ENCODE measurements at places on chromosomes 6 and 20. TPM values are rescaled to one million over a fixed set of nuclear protein-coding genes. Genes with fewer than 3 reads are reported as not detected.

GRCh38 chr6:168783720-168784119, 342.7 kb downstream of the SMOC2 start:
- no peak overlapping the region for H3K4me3 ChIP-seq
- no peak for DNase-seq
- no peaks in the 10 kb centered on the region for H3K4me1 ChIP-seq
- H3K27me3 ChIP-seq, result no peaks in the 10 kb centered on the region

DNA sequence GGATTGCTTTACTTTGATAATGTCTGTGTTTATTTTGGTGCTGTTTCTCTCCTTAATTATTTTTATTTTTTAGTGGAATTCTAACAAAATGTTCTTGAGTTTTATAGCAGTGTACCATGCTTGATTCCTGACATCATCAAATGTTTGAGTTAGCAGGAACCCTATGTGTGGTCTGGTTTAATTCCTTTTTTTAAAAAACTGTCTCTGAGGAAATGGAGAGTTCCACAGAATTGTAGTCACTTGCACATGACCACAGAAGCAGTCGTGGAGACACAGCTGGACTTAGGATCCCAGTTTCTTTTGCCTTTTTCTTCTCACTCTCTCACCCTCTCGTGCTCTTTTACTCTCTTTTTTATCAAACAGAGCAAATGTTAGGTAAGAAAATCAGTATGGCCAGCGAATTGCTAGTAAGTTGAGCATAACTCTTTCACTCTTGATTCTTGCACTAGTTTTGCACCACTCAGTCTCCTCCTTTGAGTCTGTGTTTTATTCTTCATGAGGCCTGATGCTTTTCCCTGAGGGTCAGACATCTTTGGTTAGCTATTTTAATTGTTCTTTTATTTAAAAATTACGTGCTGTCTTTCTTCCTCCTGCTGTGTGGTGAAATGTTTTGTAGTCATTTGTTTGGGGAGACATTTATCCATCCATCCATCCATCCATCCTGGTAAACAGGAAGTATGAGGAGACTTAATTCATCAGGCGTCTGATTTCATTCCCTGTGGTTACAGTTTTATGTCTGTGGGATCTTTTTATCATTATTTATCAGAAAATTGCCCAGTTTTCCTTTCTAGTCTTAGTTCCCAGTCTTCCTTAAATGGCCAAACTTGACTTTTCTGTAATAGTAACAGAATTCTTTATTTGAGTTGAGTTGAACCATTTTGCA, 83.0 kb downstream of the SCAF8 start:
- no peaks in the 10 kb centered on the region for H3K4me1 ChIP-seq
- no peak for DNase-seq
- H3K36me3 ChIP-seq, result peaks cover 12% of the 10 kb centered on the region
- no peaks in the 10 kb centered on the region for H3K27me3 ChIP-seq

DNA sequence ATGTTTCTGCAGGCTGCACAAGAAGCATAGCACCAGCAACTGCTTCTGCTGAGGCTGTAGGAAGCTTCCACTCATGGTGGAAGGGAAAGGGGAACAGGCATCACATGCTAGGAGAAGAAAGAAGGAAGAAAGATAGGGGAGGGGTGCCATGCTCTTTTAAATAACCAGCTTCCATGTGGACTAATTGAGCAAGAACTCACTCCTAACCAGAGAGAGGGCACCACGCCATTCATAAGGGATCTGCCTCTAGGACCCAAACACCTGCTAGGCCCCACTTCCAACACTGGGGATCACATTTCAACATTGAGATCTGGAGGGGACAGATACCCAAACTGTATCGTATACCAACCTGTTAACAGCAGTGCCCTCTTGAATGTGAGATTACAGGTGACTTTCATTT, 46.9 kb upstream of the ARMC2 start:
- H3K27me3 ChIP-seq, result no peaks in the 10 kb centered on the region
- no peaks in the 10 kb centered on the region for H3K36me3 ChIP-seq
- no peak overlapping the region for H3K4me3 ChIP-seq
- no peak for DNase-seq
- H3K4me1 ChIP-seq, result no peaks in the 10 kb centered on the region
- no peak overlapping the region for H3K27ac ChIP-seq

NUS1 gene
- 35.8 TPM for total RNA-seq

- no peak overlapping the region for H3K4me3 ChIP-seq
- H3K4me1 ChIP-seq, result peaks cover 8% of the 10 kb centered on the region
- no peaks in the 10 kb centered on the region for H3K27me3 ChIP-seq
- H3K27ac ChIP-seq, result no peak overlapping the region
These were observed 4.6 kb downstream of the PPP1R3G start for GRCh38 chr6:5089481-5090438.

GRCh38 chr20:59473742-59474141, 130.6 kb upstream of the PHACTR3 start:
- H3K4me3 ChIP-seq, result no peak overlapping the region
- no peak overlapping the region for H3K27ac ChIP-seq
- no peaks in the 10 kb centered on the region for H3K36me3 ChIP-seq
- DNase-seq, result no peak

LST1 gene
- 31.5 TPM for total RNA-seq

GRCh38 chr6:53654745-53655240, 10.8 kb downstream of the KLHL31 start:
- H3K27me3 ChIP-seq, result no peaks in the 10 kb centered on the region
- no peak overlapping the region for H3K4me3 ChIP-seq
- H3K4me1 ChIP-seq, result no peaks in the 10 kb centered on the region
- no peak for DNase-seq
- H3K36me3 ChIP-seq, result no peaks in the 10 kb centered on the region

C20orf144 gene
- total RNA-seq, result 0.16 TPM

DNA sequence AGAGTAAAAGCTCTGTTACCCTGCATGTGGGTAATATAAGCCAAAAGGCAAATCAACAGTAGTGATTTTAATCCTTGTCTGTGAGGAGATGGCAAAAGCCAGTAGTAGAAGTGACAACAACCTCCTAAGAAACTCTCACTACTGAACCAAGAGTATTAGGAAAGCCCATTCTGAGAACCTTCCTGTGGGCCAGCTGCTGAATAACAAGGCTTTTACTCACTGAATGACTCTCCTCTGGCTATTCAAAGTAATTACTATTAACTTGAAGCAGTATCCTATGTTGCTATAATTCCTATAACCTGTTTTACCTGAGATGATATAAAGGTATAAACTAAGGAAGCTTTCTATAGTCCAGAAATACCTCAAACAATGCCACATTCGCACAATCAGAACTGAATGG, 55.1 kb downstream of the CHD6 start:
- H3K27ac ChIP-seq, result no peak overlapping the region
- no peaks in the 10 kb centered on the region for H3K36me3 ChIP-seq
- H3K4me1 ChIP-seq, result no peaks in the 10 kb centered on the region
- no peaks in the 10 kb centered on the region for H3K27me3 ChIP-seq
- DNase-seq, result no peak

GRCh38 chr6:81799323-81799722, 46.8 kb upstream of the TENT5A start:
- DNase-seq, result no peak
- no peak overlapping the region for H3K4me3 ChIP-seq
- no peak overlapping the region for H3K27ac ChIP-seq
- no peaks in the 10 kb centered on the region for H3K36me3 ChIP-seq
- H3K4me1 ChIP-seq, result no peaks in the 10 kb centered on the region

TREML2 gene
- total RNA-seq, result 0.41 TPM

DNA sequence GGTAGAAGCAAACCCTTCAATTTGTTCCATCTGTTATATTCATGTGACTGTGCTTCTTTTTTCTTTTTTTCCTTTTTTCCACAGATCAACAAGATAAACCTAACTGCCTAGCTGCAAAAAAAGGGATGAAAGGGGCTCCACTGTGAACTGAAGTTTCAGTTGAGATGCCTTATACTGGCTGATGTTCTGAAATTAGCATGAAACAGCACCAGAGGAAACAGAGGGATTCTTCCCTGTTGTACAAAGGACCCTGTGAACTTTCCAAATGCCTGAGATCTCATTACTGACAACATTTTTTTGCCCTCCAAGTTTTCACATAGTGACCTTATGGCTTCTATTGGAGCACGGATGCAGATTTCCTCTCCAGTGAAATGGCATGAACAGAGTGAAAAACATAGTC, 302.7 kb upstream of the TFAP2D start:
- H3K27me3 ChIP-seq, result no peaks in the 10 kb centered on the region
- no peak for DNase-seq
- H3K4me3 ChIP-seq, result no peak overlapping the region

GRCh38 chr6:12152023-12152970, 137.9 kb upstream of the EDN1 start:
- H3K36me3 ChIP-seq, result no peaks in the 10 kb centered on the region
- no peak overlapping the region for H3K4me3 ChIP-seq
- DNase-seq, result no peak
- no peak overlapping the region for H3K27ac ChIP-seq

BMP5 gene
- 0.76 TPM for total RNA-seq

- H3K27ac ChIP-seq, result no peak overlapping the region
- H3K36me3 ChIP-seq, result no peaks in the 10 kb centered on the region
- DNase-seq, result peak; percentile 93
- H3K4me1 ChIP-seq, result peaks cover 25% of the 10 kb centered on the region
- H3K27me3 ChIP-seq, result no peaks in the 10 kb centered on the region
These were observed 8.8 kb downstream of the DUSP15 start for GRCh38 chr20:31861385-31862156.

GRCh38 chr6:45498591-45498990, 120.9 kb upstream of the SUPT3H start:
- no peak overlapping the region for H3K27ac ChIP-seq
- no peaks in the 10 kb centered on the region for H3K36me3 ChIP-seq
- no peak for DNase-seq
- H3K4me3 ChIP-seq, result no peak overlapping the region

DNA sequence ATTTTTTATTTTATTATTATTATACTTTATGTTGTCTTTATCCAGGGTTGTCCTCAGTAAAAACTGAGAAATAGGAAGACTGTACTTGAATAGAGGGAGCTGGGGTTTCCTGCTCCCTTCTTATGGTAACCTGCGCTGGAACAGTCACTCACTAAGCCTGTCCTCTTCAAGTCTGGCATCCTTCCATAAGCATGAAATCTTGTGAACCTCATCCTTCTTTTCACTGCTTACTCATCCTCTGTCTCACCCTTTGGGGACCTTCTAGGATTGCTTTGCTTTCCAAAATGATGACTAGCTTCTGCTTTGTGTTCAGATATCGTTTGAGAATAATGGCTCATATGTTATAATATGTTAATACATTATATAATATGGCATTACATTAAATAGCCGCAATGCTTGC, 90.6 kb downstream of the C6orf118 start:
- H3K4me1 ChIP-seq, result no peaks in the 10 kb centered on the region
- no peak overlapping the region for H3K27ac ChIP-seq
- no peaks in the 10 kb centered on the region for H3K36me3 ChIP-seq

GRCh38 chr6:14871221-14871620, 374.6 kb upstream of the JARID2 start:
- H3K27ac ChIP-seq, result no peak overlapping the region
- no peak overlapping the region for H3K4me3 ChIP-seq
- no peaks in the 10 kb centered on the region for H3K36me3 ChIP-seq

GRCh38 chr6:26267083-26267589, 97.9 kb upstream of the BTN3A2 start:
- H3K4me1 ChIP-seq, result peaks cover 2% of the 10 kb centered on the region
- DNase-seq, result no peak
- H3K36me3 ChIP-seq, result no peaks in the 10 kb centered on the region
- H3K4me3 ChIP-seq, result no peak overlapping the region
- no peak overlapping the region for H3K27ac ChIP-seq

GRCh38 chr6:107488174-107488874, 1.6 kb upstream of the SOBP start:
- DNase-seq, result peak; percentile 24
- peaks cover 4% of the 10 kb centered on the region for H3K27me3 ChIP-seq
- peak overlapping the region; percentile 73 for H3K4me3 ChIP-seq
- H3K4me1 ChIP-seq, result peaks cover 11% of the 10 kb centered on the region
- H3K36me3 ChIP-seq, result no peaks in the 10 kb centered on the region
- H3K27ac ChIP-seq, result peak overlapping the region; percentile 54

TMEM30A gene
- total RNA-seq, result 101 TPM

GRCh38 chr6:109524129-109524528, 41.1 kb upstream of the ZBTB24 start:
- no peak for DNase-seq
- H3K27ac ChIP-seq, result no peak overlapping the region
- H3K4me1 ChIP-seq, result no peaks in the 10 kb centered on the region
- no peak overlapping the region for H3K4me3 ChIP-seq
- H3K27me3 ChIP-seq, result no peaks in the 10 kb centered on the region

GRCh38 chr20:36261389-36262105, 25.3 kb downstream of the AAR2 start:
- H3K4me1 ChIP-seq, result no peaks in the 10 kb centered on the region
- no peak overlapping the region for H3K27ac ChIP-seq
- H3K4me3 ChIP-seq, result no peak overlapping the region
- H3K36me3 ChIP-seq, result no peaks in the 10 kb centered on the region
- DNase-seq, result no peak

LKAAEAR1 gene
- 0.31 TPM for total RNA-seq

GRCh38 chr20:53693262-53693871, 99.7 kb upstream of the ZNF217 start:
- no peak for DNase-seq
- H3K27ac ChIP-seq, result no peak overlapping the region
- no peaks in the 10 kb centered on the region for H3K4me1 ChIP-seq
- no peaks in the 10 kb centered on the region for H3K36me3 ChIP-seq

DNA sequence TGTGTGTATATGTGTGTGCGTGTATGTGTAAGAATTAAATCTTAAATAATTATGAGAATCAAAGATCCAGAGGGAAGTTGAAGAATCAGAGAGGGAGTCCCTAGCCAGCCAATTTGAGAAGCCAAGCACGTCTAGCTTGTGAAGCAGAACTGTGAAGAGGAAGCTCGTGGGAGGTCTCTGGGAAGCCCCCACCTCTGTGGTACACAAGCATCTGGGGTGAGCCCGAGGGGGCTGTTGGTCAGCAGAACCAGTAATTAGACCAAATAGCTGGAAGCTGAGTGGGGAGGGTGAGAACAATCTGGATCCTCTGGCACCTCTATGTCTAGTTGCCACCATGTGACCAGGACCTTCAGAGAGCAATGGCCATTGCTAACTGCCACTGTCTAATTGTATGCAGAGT, 310.0 kb upstream of the PRND start:
- no peak for DNase-seq
- no peak overlapping the region for H3K4me3 ChIP-seq
- H3K27ac ChIP-seq, result no peak overlapping the region
- no peaks in the 10 kb centered on the region for H3K27me3 ChIP-seq
- no peaks in the 10 kb centered on the region for H3K36me3 ChIP-seq
- H3K4me1 ChIP-seq, result no peaks in the 10 kb centered on the region

MACROD2 gene
- 10.0 TPM for total RNA-seq

DNA sequence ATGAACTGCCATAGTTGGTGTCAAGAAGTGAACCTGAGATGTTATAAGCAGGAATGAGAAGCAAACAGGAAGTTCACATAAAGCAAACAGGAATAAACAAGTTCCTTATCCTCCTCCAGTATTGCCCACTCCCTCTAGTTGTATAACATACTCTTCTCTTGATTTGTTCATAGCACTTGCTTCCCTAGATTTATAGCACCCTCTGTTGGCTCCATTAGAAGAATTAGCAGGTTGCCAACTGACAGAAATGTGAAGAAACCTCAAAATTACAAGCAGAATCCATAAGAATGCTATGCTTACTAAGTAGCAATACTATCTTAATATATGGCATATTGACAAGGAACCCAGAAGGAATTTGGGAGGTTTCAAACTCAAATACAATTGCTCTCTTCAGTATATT, 195.4 kb downstream of the TBX18 start:
- H3K4me3 ChIP-seq, result no peak overlapping the region
- H3K27ac ChIP-seq, result no peak overlapping the region

- H3K4me3 ChIP-seq, result no peak overlapping the region
- no peak for DNase-seq
- no peak overlapping the region for H3K27ac ChIP-seq
- no peaks in the 10 kb centered on the region for H3K36me3 ChIP-seq
These were observed 43.7 kb downstream of the MYT1 start for GRCh38 chr20:64207641-64208590.

- peak; percentile 11 for DNase-seq
- H3K27ac ChIP-seq, result no peak overlapping the region
- no peaks in the 10 kb centered on the region for H3K36me3 ChIP-seq
- peaks cover 3% of the 10 kb centered on the region for H3K4me1 ChIP-seq
- no peak overlapping the region for H3K4me3 ChIP-seq
These were observed 32.5 kb downstream of the SRSF3 start for GRCh38 chr6:36626636-36627035.

Measured in kidney (tissue), 22 donors.